ENCODE measurements at places on chromosomes 4 and X.

- DNase-seq: peak; percentile 18
These were observed 69.1 kb upstream of the UCP1 start for GRCh38 chr4:140637836-140638235.

- DNase-seq: no peak
These were observed 77.7 kb downstream of the NFKB1 start for GRCh38 chr4:102578819-102579218.

- no peak for DNase-seq
These were observed 39.7 kb downstream of the RASGEF1B start for GRCh38 chr4:81431971-81432370.

DNA sequence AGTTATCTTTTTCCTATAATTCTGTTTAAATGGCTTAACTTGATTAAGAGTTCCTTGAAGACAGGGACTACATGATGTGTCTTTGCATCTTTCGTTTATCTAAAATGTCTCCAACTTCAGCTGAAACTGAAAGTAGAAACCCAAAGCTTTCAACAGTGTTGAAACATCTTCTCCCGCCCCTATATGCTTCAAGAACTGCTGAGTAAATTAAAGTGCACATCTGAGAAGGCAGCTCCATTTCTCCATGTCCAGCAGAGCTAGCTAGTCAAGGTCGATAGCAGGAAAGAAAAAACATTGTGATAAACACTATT lies 185.7 kb upstream of the TBL1X start:
- DNase-seq: no peak

- peak; percentile 57 for DNase-seq
These were observed 189.1 kb upstream of the C1QTNF7 start for GRCh38 chr4:15238720-15239119.

DNA sequence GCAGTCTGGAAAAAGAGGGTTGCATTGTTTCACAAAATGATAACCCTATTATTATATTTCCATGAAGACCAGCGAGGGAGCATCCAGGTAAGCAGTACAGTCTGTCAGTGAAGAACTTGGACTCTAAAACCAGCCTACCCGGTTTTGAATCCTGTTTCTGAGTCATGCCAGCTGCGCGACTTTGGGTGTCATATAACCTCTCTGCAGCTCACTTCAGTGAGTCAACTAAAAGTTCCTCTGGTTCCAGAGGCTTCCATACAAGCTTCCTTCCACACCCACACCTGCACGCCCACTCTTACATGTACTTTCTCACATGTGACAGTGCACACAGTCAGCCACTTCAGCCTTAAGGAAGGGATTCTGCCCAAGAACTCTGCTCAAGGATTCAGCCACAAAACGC lies 49.8 kb upstream of the PRPS2 start:
- DNase-seq: no peak

- DNase-seq: peak; percentile 46
These were observed 52.9 kb upstream of the TRPC5OS start for GRCh38 chrX:111823128-111823527.

DNA sequence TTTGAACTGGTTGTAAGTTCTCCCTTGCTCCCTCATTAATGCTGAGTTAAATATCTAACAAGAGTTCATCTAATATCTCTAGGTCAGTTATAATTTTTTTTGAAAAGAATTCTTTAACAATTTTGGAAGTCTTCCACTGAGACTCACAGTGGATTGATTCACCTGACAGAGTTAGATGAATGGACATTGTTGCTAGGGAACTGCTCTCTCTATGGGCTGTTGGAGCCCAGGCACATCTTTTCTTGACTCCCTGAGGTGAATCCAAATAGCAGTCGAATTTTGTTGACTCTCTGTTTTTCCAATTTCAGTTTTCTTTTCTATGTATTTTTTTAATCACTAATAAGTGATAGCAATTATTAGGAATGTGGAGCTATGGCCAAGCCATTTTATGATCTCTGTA lies 996.1 kb upstream of the PABPC4L start:
- DNase-seq: no peak

- DNase-seq: no peak
These were observed 122.7 kb upstream of the STS start for GRCh38 chrX:7024850-7025249.

DNA sequence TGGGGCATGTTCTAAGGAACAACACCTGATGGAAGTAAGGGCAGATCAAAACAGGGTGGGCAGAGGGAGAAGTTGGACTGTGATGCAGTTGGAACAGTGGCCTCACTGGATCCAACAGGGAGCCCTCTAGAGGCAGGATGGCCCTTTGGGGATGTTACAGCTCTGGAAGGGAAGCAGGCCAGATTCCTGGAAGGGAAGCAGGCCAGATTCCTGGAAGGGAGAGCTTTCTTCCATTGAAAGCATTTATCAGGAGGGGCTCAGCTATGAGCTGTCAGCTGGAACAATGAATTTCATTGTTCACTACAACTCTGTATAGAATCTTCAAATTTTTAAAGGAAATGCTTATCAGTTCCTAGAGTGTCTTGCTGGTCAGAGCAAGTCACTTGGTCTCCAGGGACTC lies 17.7 kb downstream of the IL15 start:
- DNase-seq: peak; percentile 59

- no peak for DNase-seq
These were observed 227.7 kb upstream of the TTC29 start for GRCh38 chr4:147173322-147173721.

GRCh38 chrX:151870602-151871001 lies 42.1 kb upstream of the MAGEA4 start:
- DNase-seq: peak; percentile 87

DNA sequence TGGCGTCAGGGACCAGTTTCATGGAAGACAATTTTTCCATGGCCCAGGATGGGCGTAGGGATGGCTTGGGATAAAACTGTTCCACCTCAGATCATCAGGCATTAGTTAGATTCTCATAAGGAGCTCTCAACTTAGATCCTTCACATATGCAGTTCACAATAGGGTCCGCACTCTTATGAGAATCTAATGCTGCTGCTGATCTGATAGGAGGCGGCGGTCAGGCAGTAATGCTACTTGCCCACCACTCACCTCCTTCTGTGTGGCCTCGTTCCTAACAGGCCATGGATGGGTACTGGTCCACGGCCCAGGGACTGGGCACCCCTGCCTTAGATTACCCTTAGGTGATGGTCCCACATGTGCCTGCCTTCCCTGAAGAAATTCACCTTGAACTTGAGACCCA lies 28.8 kb upstream of the ENPP6 start:
- DNase-seq: no peak

DNA sequence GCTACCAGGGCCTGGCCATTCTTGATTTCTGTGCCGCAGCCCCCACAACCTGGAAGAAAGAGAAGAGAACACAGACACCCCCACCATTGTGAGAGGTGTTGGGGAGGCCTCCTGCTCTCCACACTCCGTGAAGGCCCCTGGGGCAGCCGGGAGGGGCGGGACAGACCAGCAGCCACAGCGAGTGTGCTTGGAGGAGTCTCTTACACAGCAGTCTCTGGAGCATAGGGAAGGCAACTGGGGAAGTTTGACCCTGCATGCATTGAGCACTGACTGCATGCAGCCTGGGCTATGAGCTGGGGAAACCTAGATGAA lies 77.9 kb downstream of the ABLIM2 start:
- DNase-seq: no peak

DNA sequence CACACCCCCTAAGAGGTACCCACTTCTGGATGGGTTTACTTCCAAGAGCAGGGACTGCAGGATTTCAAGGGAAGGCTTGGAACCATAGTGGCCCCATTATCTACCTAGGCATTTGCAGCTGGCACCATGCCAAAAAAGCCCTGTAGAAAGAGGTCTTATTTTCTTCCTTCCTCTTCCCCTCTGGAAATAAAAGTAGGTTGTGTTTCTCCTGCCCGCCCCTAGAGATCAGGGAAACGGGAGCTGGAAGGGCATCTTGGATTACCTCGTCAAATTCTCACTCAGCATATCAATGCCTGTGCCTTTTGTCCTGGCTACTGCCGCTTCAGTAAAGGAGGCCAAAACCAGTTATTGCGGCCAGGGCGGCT lies 1.6 kb downstream of the SCD5 start:
- DNase-seq: no peak

- DNase-seq: no peak
These were observed 459.5 kb downstream of the RAPGEF2 start for GRCh38 chr4:159562366-159562765.

GRCh38 chr4:41332510-41333054 lies 75.9 kb downstream of the UCHL1 start:
- DNase-seq: peak; percentile 67

- DNase-seq: no peak
These were observed 288.3 kb upstream of the GALNTL6 start for GRCh38 chr4:171524903-171525302.

- peak; percentile 13 for DNase-seq
These were observed 227.2 kb downstream of the COX18 start for GRCh38 chr4:72842323-72842722.

DNA sequence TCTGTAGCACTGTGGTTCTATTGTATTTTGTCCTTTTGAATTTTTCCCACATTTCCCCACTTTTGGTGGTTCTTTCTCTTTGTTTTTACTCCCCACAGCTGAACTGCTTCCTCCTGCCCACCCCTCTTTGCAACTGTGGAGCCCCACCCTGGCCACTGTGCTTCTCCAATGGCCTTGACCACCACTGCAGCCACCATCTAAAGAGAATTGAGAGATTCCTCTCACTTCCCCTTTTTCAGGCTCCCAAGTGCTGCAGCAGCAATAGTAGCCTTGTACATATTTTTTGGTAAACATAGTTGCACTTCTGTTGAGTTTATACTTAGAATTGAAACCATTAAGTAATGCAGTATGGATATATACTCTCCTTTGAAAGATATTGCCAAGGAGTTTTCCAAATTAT lies 51.3 kb upstream of the FRMPD3 start:
- DNase-seq: no peak

Data from fibroblast of skin of right biceps (primary cell).